ENCODE measurements at places on chromosomes 5 and 9. TPM values are rescaled to one million over a fixed set of nuclear protein-coding genes. Genes with fewer than 3 reads are reported as not detected.

- no peak for DNase-seq
Measured at GRCh38 chr5:79702606-79703380, 13.2 kb downstream of the CMYA5 start.

DNA sequence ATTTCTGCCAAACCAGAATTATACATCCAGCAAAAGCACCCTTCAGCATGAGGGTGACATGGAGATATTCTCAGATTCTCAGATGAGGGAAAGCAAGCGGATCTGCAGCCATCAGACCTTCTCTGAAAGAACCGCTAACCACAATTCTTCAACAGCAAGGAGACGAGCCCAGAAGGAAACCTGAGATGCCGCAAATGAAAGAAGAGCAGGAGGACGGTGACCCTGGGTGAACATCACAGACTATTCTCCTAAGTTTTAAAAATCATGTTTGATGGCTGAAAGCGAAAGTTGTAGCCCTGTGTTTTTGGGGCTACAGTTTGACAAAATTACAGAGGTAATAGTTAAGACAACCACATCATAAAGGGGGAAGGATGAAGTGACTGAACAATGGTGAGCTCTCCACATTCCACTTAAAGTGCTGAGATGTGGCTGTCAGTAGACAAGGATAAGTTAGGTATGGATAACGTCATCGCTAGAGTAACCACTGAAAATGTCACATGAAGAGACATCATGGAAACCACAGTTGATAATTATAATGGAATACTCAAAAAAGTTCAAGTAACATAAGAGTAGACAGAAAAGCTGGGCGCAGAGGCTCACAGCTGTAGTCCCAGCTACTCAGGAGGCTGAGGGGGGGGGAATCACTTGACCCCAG, 31.5 kb upstream of the NSMF start:
- no peak for DNase-seq

DNA sequence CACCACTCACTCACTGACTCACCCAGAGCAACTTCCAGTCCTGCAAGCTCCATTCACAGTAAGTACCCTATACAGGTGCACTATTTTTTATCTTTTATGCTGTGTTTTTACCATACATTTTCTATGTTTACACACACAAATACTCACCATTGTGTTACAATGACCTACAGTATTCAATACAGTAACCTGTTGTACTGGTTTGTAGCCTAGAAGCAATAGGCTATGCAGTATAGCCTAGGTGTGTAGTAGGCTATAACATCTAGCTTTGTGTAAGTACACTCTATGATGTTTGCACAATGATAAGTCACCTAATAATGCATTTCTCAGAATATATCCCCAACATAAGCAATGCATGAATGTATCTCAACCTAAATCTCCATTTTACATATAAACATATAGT, 541.1 kb downstream of the NR2F1-AS1 start:
- no peak for DNase-seq

DNA sequence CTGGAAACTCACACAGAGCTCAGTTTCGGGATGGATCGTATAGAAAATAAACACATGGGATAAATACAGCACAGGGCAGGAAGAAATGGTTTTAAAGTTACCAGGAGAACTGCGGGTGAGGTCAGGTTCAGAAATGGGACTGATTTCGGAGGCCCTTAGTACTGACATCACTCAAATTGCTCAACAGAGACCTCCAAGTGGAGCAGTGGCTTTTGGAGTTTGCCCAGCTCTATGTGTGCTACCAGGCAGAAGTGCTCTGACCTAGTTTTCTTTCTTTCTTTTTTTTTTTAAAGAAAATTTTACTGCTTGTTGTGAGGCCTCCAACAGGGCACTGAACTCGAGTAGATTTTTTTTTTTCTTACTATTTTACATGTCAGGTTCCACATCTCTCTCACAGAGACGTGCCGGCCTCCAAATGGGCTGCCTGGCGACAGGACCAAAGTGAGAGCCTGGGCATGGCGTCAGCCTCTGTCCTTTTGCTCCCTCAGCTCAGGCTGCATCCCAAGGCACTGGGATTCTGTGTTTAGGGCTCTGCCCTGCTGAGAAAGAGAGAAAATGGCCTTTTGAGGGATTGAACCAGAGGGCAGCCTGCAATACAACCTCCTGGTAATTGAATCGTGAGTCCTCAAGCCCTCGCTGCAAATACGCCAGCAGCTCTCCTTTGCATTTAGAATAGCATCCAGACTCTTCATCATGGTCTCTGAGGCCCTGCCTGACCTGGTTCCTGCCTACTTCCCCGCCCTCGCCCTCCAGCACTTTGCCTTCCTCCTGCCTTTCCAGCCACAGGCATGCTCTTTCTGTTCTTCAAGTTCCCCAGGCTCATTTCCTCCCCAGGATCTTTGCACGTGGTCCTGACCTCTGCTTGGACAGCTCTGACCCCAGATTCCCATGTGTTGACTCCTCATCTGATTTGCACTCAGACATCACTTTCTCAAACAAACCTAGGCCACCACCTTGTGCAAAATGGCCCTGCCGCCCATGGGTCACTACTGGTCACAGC, 173.5 kb downstream of the FGF1 start:
- DNase-seq, result peak; percentile 76

DNA sequence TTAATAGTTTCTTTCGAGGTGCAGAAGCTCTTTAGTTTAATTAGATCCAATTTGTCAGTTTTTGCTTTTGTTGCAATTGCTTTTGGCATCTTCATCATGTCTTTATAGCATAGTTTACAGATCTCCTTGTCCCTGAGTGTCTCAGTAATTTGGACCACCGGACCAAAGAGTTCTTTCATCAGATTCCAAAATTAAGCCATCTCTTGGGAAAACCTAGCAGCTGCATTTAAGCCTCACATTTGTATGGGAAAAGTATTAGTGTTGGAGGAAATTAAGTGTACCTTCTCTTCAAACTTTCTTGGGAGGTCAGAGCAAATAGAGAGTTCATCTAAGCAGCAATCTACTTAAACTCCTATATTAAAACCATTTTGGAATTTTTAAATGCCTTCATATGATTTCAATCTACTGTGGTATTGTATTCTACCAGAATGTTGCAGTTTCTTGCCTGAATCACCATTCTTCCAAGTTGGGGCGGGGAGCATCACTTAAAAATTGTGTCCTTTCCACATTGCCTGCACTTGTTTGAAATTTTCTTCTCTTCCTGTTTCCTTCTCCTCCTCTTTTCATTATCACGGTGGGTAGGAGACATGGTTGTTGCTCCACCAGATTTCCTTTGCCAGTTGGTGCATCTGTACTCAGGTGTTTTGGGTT, 97.3 kb upstream of the DAB2 start:
- no peak for DNase-seq

DNA sequence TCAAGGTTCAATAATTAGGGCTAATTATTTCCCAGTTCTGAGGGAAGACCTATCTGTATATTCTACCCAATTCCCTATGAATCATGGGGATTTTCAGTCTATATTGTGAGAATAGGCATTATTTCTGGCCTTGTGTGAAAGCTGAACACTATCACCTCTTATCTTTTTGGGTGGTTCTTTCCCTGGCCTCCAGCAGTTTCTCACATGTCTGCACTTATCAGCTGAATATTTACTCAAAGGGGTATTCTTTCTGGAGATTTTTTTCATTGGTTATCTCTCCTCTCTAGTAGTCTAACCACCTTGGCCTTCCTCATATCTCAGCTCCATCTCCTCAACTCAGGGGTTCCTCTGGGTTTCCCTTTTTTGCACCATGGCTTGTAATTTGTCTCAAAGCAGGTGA, 64.9 kb upstream of the LIFR start:
- no peak for DNase-seq

- no peak for DNase-seq
Measured at GRCh38 chr9:122789256-122790046, 718 bp downstream of the OR5C1 start.

DNA sequence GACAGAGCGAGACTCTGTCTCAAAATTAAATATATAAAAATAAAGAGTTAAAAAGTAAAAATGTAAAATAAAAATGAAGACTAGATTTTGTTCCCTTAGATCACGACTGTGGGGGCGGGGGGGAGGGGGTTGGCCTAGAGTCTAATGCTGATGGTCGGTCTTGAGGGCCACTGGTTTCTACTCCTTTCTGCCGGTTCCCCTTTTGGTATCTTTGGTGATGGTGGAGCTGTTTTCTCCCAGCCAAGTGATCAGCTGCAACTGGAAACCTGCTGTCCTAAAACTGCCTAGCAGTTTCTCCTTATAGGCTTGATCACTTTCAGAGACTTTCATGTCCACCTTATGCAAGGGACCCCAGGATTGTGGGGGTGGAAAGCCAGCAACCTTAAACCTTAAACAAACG, 1.1 kb downstream of the SRD5A1 start:
- DNase-seq, result no peak

DNA sequence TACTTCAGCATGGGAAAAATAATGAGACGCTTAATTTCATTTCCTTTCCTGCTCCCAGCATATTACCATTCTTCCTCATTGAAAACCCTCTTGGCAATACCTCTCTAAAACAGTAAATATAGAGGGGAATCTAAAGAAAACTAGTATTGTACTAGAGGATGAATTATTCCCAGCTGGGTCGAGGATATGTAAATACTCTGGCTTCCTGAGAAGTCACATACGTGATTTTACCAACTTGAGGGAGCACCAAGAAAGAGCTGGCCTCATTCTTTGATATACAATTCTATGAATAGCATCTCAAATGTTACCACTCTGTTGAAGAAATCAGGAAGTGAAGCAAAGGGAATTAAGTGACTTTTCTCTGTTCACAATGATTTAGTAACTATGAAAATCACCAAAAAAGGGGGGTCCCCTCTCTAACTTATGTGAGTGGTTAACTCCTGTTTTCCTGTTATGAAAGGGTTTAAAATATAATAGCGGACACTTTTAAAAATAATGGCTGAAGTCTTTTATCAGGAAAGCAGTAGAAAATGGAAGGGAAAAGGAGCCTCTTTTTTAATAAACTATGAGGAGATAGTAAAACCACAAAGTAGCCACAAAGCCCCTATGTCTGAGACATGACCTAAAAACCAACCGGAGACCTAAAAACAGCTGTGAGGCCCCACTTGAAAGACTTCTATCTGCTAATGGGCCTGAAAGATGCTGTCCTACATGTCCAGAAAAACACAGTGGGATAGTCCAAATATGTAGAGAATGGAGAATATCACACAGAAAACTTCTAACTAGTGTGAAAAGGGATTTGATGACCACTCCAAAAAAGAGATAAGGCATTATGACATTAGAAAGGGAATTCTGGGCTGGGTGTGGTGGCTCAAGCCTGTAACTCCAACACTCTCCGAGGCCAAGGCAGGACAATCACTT, 42.6 kb downstream of the LPAR1 start:
- DNase-seq, result no peak

- DNase-seq, result no peak
Measured at GRCh38 chr5:158977642-158978041, 122.1 kb downstream of the EBF1 start.

GRCh38 chr5:55305345-55305744, 2.1 kb downstream of the DHX29 start:
- no peak for DNase-seq

Gene HTR4
- total RNA-seq, result not detected

Gene SLCO6A1
- total RNA-seq, result not detected

Gene CD14
- total RNA-seq, result not detected

Gene OSMR
- total RNA-seq, result 21.9 TPM
